Sigmoid colon (tissue), 7 donors: ENCODE measurements at places on chromosomes 4 and X. TPM values are rescaled to one million over a fixed set of nuclear protein-coding genes. Genes with fewer than 3 reads are reported as not detected.

- DNase-seq: no peak
These were observed 3.1 kb upstream of the FAM241A start for GRCh38 chr4:112142182-112142581.

DNA sequence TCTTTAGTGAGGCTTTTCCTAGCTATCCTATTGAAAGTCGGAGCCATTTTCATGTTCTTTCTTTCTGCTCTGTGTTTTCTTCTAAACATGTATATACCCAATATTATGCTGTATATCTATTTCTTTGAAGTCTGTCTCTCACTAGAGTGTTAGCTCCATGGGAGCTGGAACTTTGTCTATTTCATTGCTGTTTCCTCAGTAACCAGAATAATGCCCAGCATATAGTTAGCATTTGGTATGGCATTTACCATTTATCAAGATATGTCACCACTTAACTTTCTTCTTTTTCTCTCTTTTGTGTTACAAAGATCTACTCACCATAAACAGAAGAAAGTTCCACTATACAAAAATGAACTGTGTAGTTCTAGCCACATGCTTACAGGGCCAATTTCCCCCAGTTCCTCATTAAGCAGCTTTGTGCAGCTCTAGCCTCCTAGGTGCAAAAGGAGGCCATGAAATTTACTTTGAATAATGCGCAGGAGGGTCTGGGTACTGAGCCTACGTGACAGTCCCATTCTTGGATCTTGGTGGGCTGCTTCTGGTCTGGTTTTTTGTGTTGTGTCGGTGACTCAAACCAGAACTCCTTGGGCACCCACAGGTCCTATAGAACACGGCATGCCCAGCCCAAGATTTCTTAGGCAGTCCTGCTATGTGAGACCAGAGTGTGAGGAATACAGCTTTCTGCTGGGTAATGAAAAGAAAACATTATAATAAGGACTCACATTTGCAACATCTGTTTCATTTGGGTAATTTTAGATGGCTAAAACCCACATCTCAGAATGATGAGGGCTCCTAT is 302.3 kb upstream of the IGFBP7 start:
- DNase-seq: no peak

GRCh38 chrX:54560411-54560810 is 30.4 kb downstream of the GNL3L start:
- DNase-seq: no peak

GRCh38 chrX:114797494-114797893 is 213.6 kb downstream of the HTR2C start:
- no peak for DNase-seq

DNA sequence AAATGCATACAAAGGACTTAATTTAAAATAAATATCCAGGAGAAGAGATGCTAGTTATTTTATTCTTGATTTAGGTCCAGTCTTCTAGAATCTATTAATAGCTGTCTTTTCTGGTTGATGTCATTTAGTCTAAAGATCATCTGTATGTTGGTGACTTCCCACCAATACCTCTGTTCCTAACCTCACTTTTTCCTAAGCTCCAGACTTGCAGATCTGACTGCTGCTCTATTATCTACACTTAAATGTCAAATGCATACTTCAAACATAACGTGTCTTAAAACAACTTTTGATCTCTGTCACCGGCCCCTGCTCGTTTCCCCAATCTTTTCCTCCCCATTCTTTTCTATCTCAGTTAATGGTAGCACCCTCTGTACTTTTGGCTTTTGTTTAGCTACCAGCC is 133.3 kb downstream of the STIM2 start:
- DNase-seq: no peak

DNA sequence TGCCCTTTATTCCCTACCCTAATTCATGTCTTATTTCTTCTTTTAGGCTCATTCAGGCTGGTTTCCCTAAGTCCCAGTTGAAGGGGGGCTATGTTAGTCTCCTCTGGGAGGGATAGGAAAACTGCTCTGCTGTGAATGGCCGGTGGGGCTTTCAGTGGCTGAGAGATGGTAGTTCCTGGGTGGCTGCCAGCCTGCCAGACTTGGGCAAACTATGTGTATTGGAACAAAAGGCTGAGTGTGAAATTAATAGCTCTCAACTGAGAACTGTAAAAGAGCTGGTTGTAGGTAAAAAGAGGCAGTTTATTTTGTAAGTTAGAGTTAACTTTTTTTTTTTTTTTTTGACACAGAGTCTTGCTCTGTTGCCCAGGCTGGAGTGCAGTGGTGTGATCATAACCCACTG is 28.8 kb downstream of the ARHGAP10 start:
- DNase-seq: peak; percentile 86

- no peak for DNase-seq
These were observed 216.4 kb upstream of the TET2 start for GRCh38 chr4:104930298-104930697.

SPANXC gene
- total RNA-seq: not detected

MAGEA1 gene
- not detected for total RNA-seq
